ENCODE measurements at places on chromosomes 1 and 21.
A peak's percentile ranks its signal among the peaks of the same experiment; 100 is the strongest.

GRCh38 chr1:64488862-64489261 is 18.9 kb downstream of the CACHD1 start:
- no peak for DNase-seq

- DNase-seq = peak; percentile 36
Measured at GRCh38 chr1:41670217-41670957, 185.9 kb upstream of the EDN2 start.

DNA sequence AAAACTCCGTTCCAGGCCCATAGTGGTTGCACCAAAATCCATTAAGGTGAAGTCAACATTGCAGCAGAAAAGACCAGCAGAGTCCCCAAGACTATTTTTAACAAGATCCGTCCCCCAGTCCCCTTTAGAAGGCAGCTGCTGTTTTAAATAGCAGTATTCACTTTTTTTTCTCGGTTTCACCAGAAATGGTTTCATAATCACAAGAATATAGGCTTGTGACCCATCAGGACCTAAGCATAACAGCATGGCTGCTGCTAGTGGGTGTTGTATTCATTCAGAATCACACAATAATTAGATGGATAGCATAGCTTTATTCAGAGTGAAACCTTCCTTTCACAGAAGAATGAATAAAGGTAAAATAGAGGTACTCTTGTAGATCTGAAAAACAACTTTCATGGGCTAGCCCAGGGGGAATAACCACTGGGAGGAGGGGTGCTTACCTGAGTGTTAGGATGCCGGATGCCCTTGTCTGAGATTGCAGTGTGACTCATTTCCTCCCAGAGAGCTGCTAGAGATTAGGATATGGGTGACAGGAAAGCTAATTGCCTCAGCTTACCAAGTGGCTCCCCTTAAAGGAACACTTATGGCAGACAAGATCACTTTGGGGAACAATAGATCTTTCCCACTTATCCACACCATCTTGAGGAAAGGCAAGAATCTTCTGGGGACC is 35.0 kb downstream of the ACKR1 start:
- DNase-seq = no peak

GRCh38 chr1:71269818-71270217 is 189.0 kb upstream of the ZRANB2 start:
- no peak for DNase-seq

DNA sequence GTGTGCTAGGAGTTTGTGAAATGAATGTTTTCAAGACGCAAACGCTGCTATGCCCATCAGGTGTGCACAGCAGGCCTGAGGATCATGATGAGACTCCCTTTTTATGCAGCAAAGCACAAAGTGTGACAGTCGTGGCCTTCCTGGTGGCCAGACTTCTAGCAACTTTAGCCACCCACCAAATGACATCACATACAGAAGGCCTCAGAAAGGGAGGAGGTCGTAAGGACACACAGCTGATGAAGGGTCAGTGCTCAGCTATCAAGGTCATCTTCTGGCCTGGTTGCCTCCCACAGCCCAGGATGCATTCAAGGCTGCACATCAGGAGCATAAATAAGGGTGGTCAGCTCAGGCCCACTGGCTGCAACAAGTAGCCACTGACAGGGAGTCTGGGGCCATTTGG is 36.6 kb downstream of the BMP8A start:
- no peak for DNase-seq

DNA sequence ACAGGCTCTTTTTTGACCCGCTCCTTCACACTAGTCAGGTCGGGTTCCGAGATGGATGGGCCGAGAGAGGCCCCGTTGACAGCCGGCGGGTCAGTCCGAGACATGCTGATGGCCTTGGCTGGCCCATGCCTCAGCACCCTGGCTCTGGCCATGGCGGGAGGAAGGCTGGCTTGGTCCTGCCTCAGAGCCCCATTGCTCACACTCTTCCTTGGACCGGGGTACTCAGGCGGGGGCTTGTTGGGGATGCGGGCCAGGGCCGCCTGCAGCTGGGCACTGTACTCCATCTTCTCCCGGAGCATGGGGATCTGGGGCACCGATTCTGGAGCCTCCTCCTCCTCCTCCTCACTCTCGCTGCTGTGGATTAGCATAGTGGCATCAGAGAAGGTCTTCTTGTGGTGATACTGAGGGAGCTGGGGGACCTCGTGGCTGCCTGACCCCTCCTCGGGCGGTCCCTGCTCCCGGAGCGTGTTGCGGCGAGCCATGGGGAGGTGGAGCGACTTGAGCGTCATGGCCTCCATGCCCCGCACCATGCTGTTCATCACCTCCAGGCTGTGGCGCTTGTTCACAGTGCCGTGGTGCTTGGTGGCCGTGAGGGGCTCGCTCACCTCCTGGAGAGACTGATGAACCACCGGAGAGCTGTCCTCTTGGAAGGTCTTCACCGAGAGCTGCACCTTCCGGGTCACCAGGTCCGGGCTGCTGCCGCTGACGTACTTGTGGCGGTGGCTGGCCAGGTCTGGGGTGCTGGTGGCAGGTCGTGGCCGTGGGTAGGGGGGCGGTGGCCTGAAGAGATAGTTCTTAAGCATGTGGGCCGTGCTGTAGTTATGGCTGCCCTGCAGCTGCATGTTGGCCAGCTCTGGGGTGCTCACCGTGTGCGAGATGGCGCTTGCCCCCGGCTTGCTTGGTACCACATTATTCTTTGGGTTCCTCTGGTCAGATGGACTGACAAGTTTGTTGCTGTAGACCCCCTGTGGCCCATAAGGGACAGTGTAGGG is 102.7 kb downstream of the SMYD2 start:
- DNase-seq = no peak

- DNase-seq = peak; percentile 60
Measured at GRCh38 chr1:235417086-235417697, 50.0 kb downstream of the TBCE start.

GRCh38 chr1:36576118-36576517 is 93.4 kb upstream of the CSF3R start:
- DNase-seq = peak; percentile 7

DNA sequence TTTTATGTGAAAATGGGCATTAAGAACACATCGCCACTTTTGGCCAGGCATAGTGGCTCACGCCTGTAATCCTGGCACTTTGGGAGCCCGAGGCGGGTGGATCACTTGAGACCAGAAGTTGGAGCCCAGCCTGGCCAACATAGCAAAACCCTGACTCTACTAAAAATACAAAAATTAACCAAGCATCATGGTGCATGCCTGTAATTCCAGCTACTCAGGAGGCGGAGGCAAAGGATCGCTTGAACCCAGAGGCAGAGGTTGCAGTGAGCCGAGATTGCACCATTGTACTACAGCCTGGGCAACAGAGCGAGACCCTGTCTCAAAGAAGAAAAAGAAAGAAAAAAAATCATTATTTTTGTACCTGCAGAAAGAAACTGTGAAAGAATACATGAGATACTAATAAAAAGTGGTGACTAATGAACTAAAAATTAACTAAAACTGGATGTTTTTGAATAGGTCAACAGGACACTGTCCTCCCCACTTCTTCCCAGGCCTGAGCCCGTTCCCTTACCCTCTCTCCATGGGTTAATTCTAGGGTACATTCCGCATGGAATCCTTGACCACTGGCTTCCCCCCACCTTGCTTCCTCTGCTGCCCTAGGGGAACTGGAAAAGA is 8.3 kb upstream of the TINAGL1 start:
- DNase-seq = no peak

- no peak for DNase-seq
Measured at GRCh38 chr1:114215436-114215835, 61.8 kb upstream of the SYT6 start.

- DNase-seq = no peak
Measured at GRCh38 chr1:26109229-26110164, 2.1 kb upstream of the PDIK1L start.

- no peak for DNase-seq
Measured at GRCh38 chr1:167065471-167065870, 24.7 kb downstream of the GPA33 start.

DNA sequence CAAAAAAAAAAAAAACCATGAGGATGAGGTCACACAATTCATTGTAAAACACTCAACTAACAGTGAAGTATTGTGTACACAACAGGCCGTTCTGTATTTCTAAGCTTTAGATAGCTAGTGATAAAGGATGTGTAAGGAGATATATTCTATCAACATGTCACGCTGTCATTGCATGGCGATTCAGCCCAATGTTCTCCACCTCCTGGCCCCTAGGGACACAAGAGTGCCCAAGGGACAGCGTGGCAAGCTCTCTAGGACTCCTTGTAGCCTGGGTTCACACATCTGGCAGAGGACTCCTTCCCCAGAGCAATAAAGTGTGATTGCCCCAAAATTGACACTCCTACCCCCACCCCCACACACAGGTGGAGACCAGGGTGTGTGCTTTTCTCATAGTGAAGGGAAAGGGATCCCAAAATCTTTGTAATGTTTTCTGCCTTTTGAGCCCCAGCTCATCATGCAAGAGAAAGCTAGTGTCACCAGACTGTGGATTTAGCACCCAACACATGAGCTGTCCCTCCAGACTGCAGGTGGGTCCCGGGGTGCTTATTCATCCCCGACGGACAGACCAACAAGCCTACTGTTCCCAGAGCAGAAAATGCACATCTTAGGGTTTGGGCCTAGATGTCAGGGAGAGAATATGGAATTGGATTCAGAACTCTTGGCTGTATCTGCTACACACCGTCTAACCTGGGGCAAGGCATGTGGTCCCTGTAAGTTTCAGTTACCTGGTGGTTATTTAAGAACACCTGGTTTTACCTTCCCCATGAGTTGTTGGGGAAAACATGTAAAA is 11.5 kb downstream of the TMPRSS3 start:
- DNase-seq = no peak

DNA sequence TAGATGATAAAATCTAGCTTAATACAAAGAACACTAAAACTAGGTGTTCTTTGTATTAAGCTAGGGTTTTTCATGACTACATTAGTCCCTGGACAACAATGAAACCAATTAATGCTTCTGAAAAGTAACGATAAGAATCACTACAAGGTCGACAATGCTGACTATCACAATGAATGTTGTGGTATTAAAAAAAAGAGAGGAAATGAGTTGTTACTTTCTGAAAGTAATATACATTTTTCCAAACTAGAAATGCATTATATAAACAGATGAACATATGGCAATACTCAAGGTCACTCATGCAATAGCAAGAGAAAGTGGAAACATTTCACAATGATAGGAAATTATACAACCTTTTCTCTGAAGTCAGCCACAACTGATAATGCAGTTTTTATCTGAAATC is 19.0 kb downstream of the DPH5 start:
- no peak for DNase-seq

DNA sequence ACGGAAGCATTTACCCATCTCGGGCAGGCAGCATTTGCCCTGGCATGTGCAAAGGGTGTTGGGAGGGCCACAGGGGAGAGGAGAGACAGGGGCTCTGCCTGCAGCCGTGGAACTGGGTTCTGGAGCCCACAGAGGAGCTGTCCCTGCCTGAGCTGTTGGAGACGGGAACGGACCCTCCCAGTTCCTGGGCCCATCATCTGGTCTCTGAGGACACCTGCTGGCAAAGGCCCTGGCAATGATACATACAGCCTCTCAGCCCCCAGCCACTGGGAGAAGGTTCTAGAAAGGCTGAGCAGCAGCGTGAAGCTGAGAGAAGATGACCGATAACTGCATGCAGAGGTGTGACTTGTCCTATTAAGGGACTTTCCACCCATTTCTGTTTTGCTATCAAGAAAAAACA is 31.4 kb downstream of the FAAP20 start:
- no peak for DNase-seq

DNA sequence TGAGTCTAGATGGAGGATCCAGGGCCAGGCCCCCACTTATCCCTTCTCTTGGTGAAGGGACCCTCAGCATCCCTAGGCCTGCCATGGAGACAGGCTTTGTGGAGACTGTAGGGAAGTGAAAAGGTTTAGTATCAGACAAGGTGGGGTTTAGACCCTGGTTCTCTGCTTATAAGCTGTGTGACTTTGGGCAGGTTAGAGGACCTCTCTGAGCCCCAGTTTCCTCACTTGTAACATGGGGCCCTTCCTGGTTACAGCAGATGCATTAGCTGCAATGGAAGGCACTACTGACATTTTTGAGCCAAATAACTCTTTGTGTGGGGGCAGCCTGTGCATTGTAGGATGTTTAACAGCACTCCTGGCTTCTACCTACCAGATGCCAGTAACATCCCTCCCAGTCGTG is 22.7 kb downstream of the PADI2 start:
- DNase-seq = no peak

- DNase-seq = no peak
Measured at GRCh38 chr1:24502065-24502708, 449 bp upstream of the RCAN3 start.

DNA sequence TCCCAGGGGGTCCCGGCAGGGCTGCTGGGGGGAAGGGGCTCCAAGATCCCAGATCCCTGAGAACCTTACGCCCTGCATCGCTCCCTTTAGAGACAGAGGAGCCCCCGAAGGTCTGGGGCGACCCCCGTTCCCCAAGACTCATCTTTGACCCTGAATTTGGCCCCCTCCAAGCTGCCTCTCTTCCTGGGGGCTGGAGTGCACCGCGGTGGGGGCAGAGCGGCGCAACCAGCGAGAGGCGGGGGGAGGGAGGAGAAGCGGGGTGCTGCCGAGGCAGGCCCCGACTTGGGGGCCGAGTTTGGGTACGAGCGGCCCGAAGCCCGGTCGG is 5.4 kb upstream of the PLEKHG5 start:
- DNase-seq = no peak

DNA sequence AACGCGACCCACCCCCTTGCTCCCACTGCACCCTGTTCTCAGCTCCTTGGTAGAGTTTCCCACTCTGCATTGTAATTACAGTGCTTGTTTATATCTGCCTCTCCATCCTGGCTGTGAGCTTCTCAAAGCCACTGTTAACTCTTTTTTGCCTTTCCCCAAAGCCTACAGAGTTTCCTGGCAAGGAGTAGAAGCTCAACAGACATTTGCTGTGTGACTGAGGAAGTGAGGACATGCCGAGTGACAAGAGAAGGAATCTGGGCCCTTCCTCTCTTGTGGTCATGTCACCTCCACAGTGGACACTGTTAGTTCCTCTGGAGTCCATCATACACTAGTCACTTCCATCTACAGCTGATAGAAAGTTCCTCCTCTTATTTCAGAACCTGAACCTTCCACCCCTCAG is 6.1 kb upstream of the IGSF8 start:
- no peak for DNase-seq

GRCh38 chr1:228853637-228854036 is 118.4 kb downstream of the RHOU start:
- DNase-seq = no peak

- no peak for DNase-seq
Measured at GRCh38 chr1:68197891-68198290, 34.4 kb downstream of the WLS start.

- DNase-seq = no peak
Measured at GRCh38 chr1:220685879-220686278, 4.3 kb upstream of the C1orf115 start.

All from HFF-Myc (cell line).